Right atrium auricular region (tissue), 2 donors: ENCODE measurements at places on chromosomes 2 and 18. TPM values are rescaled to one million over a fixed set of nuclear protein-coding genes. Genes with fewer than 3 reads are reported as not detected.

GRCh38 chr18:44096016-44096415, 584.7 kb upstream of the SETBP1 start:
- no peaks in the 10 kb centered on the region for H3K4me1 ChIP-seq
- H3K27me3 ChIP-seq = no peaks in the 10 kb centered on the region
- H3K27ac ChIP-seq = no peak overlapping the region
- no peaks in the 10 kb centered on the region for H3K36me3 ChIP-seq
- DNase-seq = no peak

DNA sequence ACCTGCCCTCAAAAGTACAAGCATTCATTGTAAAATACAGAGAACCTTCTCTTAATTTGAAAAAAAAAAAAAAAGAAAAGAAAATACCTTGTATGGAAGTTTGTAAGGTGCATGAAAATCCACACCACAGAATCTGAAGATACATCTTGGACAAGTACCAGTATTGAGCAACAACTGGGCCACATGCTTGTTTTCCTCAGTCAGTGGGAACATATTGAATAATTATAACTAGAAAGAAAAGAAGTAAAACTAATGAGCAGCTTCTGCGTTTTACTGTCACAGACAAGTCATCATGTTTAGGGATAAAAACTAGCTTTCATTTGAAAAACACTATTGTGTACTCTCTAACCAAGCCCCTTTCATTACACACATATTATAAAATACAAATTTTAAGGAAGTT, 5.8 kb upstream of the PEX13 start:
- H3K27ac ChIP-seq = no peak overlapping the region
- H3K36me3 ChIP-seq = no peaks in the 10 kb centered on the region
- no peak for DNase-seq
- no peak overlapping the region for H3K4me3 ChIP-seq
- no peaks in the 10 kb centered on the region for H3K27me3 ChIP-seq

DNA sequence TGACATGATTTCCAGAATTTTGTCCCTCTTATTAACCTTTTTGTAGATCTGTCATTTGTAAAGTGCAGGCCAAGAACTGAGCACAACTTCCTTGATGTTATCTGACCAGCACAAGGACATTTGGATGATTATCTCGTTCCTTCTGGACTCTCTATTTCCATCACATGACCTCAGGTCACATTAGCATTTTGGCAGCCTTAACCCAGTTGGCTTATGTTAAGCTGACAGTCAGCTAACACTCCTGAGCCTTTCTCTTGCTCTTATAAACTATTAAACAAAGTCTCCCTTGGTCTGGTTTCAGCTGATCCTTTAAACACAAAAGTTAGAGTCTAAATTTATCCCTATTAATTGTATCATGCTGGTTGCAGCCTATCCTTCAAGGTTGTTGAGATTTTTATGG, 167.2 kb upstream of the RBBP8 start:
- DNase-seq = no peak
- peak overlapping the region; percentile 57 for H3K27ac ChIP-seq
- no peak overlapping the region for H3K4me3 ChIP-seq
- H3K36me3 ChIP-seq = no peaks in the 10 kb centered on the region

- H3K27me3 ChIP-seq = no peaks in the 10 kb centered on the region
- peak overlapping the region; percentile 72 for H3K4me3 ChIP-seq
- peaks cover 11% of the 10 kb centered on the region for H3K36me3 ChIP-seq
Observed at GRCh38 chr2:11467129-11467649, 1.2 kb upstream of the E2F6 start.

DNA sequence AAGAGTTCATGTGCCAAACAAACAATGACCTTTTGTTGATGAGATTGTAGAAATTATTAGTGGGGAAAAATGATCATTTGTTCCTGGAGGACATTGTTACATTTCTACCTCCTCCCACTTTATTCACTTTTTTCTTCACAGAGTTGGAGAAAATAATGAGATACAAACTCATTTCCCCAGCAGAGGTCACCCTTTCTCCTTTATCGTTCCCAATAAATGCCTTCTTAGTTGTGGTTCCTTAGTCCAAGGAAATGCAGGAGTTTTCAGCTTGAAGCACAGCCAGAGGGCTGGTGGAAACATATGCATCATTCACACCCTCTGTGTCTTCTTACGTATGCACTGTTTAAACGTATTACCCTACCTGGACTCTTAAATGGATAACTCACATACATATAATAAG, 108.8 kb downstream of the SLC4A3 start:
- no peak for DNase-seq
- H3K36me3 ChIP-seq = no peaks in the 10 kb centered on the region
- no peaks in the 10 kb centered on the region for H3K27me3 ChIP-seq
- no peak overlapping the region for H3K27ac ChIP-seq

- no peak overlapping the region for H3K4me3 ChIP-seq
- H3K36me3 ChIP-seq = no peaks in the 10 kb centered on the region
- H3K4me1 ChIP-seq = no peaks in the 10 kb centered on the region
- no peak for DNase-seq
- no peaks in the 10 kb centered on the region for H3K27me3 ChIP-seq
Observed at GRCh38 chr18:9361191-9361590, 26.6 kb downstream of the TWSG1 start.

GRCh38 chr18:11147962-11148679, 1.2 kb downstream of the PIEZO2 start:
- no peak overlapping the region for H3K4me3 ChIP-seq
- H3K4me1 ChIP-seq = peaks cover 19% of the 10 kb centered on the region
- DNase-seq = no peak
- H3K27ac ChIP-seq = no peak overlapping the region
- peaks cover 13% of the 10 kb centered on the region for H3K27me3 ChIP-seq

DNA sequence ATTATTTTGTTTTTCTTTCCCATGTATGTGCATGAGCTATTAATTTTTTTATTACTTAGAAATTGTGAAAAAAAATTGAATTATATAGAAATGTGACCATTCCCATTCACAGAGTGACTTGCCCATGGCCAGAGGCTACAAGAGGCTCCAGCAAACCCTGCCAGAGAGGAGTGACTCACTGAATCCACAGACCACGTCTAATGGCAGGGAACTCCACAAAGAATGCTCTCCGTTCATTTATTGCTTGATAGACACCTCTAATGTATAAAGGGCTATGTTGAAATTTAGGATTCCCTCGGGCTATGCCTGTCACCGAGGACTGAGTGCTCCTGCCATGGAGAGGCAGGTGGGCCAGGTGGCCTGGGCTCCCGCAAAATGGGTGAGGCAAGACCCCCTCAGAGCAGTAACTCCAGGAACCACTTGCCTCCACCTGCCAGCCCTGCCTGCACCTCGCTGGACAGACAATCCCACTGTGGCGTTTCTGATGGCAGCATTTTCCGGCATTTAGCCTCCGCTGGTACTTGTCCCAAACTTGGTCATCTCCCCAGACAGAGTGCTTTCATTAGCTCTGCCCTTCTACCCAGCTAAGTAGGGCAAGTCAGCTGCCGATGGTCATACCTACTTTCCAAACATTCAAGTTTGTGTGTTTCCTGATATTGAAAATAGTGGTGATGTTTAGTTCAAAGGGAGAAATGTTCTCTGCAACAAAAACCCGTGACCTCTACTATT, 200.3 kb downstream of the PRKCE start:
- no peaks in the 10 kb centered on the region for H3K36me3 ChIP-seq
- DNase-seq = no peak
- H3K27me3 ChIP-seq = no peaks in the 10 kb centered on the region
- H3K4me3 ChIP-seq = no peak overlapping the region
- no peak overlapping the region for H3K27ac ChIP-seq
- no peaks in the 10 kb centered on the region for H3K4me1 ChIP-seq

DNA sequence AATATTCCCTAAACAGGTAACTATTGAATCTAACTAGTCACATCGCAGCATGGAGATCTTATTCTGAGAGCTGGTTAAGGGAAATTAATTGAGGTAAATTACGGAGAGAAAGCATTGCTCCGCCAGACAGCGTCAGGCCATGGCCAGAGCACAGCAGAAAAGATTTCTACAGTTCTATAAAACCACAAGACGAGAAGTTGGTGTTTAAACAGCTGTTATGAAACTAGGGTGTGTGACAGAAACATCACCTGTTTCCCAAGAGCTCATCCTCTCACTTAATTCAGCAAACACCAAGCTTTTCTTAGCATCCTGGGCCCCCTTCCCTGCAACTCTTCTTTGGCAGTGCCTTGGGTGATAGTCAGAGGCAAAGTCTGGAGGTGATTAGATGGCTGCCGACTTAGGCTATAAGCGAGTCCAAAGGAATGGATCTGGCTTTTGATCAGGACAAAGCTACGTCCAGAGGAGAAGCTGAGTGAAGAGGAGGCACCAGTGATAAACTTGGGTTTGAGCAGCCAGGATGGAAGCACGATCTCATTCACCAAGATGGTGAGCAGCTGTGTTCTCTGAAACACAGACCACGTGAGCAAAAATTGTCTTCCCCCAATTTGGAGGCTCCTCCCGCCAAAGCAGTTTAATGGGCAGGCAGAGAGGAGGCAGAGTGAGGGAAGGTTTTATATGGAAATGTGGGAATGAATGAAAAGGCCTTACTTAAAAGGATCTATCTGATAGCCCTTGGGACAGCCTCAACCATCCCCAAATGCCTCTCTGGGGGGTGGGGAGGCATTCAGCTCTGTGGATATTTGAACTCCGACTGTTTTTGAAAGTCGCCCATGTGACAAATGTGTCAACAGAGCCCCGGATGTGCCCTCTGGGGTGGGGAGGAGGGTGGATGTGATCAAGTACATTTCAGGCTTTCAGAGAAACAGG, 57.8 kb downstream of the PKDCC start:
- H3K27ac ChIP-seq = peak overlapping the region; percentile 8
- no peaks in the 10 kb centered on the region for H3K27me3 ChIP-seq
- no peak overlapping the region for H3K4me3 ChIP-seq
- no peak for DNase-seq

DNA sequence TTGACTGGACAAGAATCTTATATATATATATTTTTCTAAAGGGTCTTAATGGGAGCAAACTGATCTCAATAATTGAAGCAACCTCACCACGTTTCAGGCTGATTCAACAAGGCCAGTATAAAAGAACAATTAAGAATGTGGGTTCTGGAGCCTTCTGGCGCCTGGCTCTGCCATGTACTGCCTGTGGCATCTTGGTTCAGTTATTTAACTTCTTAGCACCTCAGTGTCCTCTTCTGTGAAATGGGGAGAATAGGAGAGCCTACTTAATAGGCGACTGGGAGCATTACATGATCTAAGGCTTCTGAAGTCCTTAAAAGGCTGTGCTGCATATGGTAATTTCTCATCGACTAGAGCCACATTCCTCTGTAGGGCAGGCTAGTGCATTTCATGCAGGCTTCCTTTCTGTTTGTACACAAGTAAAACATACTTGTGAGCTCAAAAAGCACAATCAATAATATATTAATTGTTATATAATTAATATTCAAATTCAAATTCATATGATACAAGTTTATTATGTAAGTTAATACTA, 118.4 kb upstream of the LYPD1 start:
- no peak for DNase-seq
- H3K4me1 ChIP-seq = no peaks in the 10 kb centered on the region
- no peak overlapping the region for H3K27ac ChIP-seq
- no peaks in the 10 kb centered on the region for H3K27me3 ChIP-seq
- no peak overlapping the region for H3K4me3 ChIP-seq
- H3K36me3 ChIP-seq = no peaks in the 10 kb centered on the region

- H3K4me3 ChIP-seq = no peak overlapping the region
- no peak for DNase-seq
- no peaks in the 10 kb centered on the region for H3K36me3 ChIP-seq
- H3K27me3 ChIP-seq = no peaks in the 10 kb centered on the region
- no peaks in the 10 kb centered on the region for H3K4me1 ChIP-seq
Observed at GRCh38 chr2:46509804-46510203, 30.4 kb downstream of the TMEM247 start.

- peak overlapping the region; percentile 96 for H3K4me3 ChIP-seq
- DNase-seq = no peak
- H3K27me3 ChIP-seq = no peaks in the 10 kb centered on the region
- H3K27ac ChIP-seq = peak overlapping the region; percentile 97
- peaks cover 17% of the 10 kb centered on the region for H3K36me3 ChIP-seq
Observed at GRCh38 chr2:241686324-241686649, 328 bp downstream of the DTYMK start.

- no peaks in the 10 kb centered on the region for H3K4me1 ChIP-seq
- H3K27me3 ChIP-seq = no peaks in the 10 kb centered on the region
- no peak for DNase-seq
- H3K27ac ChIP-seq = no peak overlapping the region
- peaks cover 2% of the 10 kb centered on the region for H3K36me3 ChIP-seq
Observed at GRCh38 chr2:235820571-235820970, 326.7 kb downstream of the AGAP1 start.

GRCh38 chr2:97714084-97714949, 941 bp downstream of the ZAP70 start:
- no peaks in the 10 kb centered on the region for H3K27me3 ChIP-seq
- no peak overlapping the region for H3K27ac ChIP-seq
- H3K36me3 ChIP-seq = no peaks in the 10 kb centered on the region
- no peak for DNase-seq

DNA sequence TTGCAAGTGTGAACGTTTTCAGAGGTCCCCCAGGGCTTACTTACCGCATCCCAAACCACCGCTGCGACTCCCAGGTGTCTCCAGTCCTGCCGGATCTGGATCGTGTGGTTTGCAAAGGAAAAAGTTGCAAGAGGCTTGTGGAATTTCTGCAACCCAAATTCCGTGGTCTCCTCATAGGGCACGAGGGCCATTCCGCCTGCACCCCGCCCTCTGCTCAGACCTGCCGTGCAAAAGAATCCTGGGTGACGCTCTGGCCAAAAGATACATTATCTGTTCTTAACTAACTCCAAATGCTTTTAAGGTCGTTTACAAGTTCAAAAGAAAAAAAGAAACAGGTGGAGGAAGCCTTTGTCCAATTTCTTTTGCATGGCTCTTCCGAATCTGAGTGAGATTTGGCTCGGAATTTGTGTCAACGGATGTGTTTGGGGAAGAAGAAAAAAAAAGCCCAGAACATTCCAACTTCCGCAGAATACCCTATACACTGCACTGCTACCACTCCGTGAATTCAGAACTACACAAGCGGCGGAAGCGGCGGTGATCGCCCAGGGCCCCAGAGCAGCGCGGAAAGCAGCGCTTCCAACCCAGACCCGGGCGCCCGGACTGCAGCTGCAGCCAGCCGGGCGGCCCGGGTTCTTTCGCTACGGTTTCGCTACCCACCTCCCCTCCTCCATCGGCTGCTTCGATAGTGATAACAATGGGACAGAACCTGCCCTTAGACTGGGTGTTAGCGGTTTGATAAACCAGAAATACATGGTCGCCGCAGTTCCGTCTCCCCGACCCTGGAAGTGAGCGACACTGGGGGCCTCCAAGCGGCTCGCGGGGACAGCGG, 795 bp downstream of the METTL21A start:
- H3K4me1 ChIP-seq = no peaks in the 10 kb centered on the region
- H3K4me3 ChIP-seq = peak overlapping the region; percentile 94
- no peaks in the 10 kb centered on the region for H3K27me3 ChIP-seq
- peak overlapping the region; percentile 98 for H3K27ac ChIP-seq
- no peaks in the 10 kb centered on the region for H3K36me3 ChIP-seq
- no peak for DNase-seq

GRCh38 chr2:48043746-48044145, 137.4 kb upstream of the FBXO11 start:
- no peak overlapping the region for H3K27ac ChIP-seq
- H3K27me3 ChIP-seq = no peaks in the 10 kb centered on the region
- no peak for DNase-seq
- no peaks in the 10 kb centered on the region for H3K36me3 ChIP-seq

The PLA2R1 gene
- 2.8 TPM for total RNA-seq

The FAM228A gene
- total RNA-seq = 0.51 TPM

The ZEB2 gene
- total RNA-seq = 91.7 TPM

The RAD51AP2 gene
- 0.28 TPM for total RNA-seq

The TMEM17 gene
- 0.90 TPM for total RNA-seq

The CNGA3 gene
- total RNA-seq = not detected

The SERPINB8 gene
- total RNA-seq = 3.4 TPM

The CTNNA2 gene
- not detected for total RNA-seq

The ABCG5 gene
- total RNA-seq = not detected

The KCNS3 gene
- total RNA-seq = 3.7 TPM

The BMP10 gene
- total RNA-seq = 1.9 TPM

The COLEC12 gene
- total RNA-seq = 15.3 TPM
